ENCODE measurements at places on chromosomes 12 and 14.

GRCh38 chr12:71636704-71637115, 26.9 kb downstream of the ZFC3H1 start:
- no peak for DNase-seq

DNA sequence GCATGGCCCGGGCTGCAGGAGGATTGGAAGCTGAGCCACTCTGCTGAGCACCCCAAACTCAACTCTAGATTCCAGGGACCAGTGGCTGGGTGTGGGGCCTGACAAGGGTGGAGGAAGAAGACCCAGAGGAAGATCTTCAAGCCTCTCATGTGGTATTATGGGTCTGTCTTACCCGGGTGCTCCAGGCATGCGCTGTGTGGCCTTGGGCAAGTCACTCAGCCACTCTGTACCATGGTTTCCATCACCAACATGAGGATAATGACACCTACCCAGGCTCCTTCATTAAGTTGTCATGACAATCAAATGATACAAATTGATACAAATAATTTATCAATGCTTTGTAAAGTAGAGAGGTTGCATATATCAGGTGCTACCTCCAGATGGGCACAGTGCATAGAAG, 41.2 kb downstream of the SMUG1 start:
- DNase-seq, result no peak

DNA sequence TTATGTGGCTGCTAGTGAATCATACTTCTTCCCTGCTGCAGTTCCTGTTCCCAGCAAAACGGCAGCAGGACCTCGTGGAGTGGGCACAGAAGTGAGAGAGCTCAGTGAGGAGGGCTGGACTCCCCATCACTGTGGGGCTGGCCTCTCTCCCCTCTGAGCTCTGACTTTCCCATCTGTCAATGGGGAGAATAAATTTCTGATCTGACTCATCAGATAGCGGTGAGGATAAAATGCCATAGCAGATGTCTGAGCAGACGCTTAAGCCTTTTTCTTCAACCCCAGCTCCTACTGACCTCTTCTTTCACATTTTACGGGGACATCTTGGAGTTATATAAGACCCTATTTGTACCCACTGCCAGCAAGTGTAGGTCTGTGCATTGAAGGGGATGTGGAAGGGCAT, 116.6 kb downstream of the CRACR2A start:
- no peak for DNase-seq

- no peak for DNase-seq
These were observed 126.0 kb downstream of the PPFIA2 start for GRCh38 chr12:81633127-81633526.
